Heart left ventricle (tissue), 16 donors: ENCODE measurements at places on chromosomes 3 and 15. TPM values are rescaled to one million over a fixed set of nuclear protein-coding genes. Genes with fewer than 3 reads are reported as not detected.
A peak's percentile ranks its signal among the peaks of the same experiment; 100 is the strongest.

GRCh38 chr15:35442742-35443141 lies 103.2 kb downstream of the DPH6 start:
- DNase-seq: no peak

DNA sequence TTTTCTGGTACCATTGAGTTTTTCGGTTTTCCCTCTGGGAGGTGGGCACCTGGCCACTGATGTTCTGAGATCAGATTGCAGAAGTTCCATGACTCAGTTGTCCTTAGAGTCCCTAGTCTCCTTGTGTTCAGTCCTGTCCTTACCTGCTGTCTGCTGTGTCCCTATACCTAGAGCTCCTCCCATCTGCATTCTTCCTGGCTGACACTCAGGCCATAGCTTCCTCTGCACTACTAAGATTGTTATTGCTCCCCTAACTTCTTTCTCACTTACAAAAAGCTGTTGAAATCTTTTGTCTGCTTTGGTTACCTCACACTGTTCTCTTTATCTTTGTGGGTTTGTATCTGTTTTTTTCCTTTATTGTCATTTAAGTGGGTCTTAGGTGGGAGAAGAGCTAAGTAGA lies 13.2 kb downstream of the USP3 start:
- no peak for DNase-seq

DNA sequence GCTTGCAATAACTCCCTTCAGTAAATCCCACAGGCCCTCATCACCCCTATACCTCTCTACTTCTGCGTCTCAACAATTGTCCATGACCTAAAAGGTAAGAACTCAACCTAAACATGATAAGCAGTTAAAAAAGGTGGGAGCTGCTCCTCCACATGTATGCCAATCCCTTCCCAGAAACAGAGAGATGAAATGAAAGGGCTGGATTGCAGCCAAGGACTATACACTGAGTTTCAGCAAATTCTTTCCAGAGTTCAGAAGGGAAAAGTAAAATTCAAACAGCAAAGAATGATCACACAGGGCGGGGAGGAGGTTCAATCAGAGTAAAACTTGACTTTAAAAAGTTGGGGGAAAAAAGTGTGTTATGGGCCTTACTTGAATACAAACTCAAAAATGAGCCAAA lies 27.5 kb downstream of the PLOD2 start:
- no peak for DNase-seq

- DNase-seq: no peak
Observed at GRCh38 chr15:48572823-48573222, 72.7 kb downstream of the FBN1 start.

Gene CCDC13
- not detected for total RNA-seq

Gene ACTC1
- total RNA-seq: 17,563 TPM

- no peak for DNase-seq
Observed at GRCh38 chr3:101017017-101017416, 23.8 kb upstream of the ABI3BP start.

GRCh38 chr3:45841420-45841756 lies 531 bp downstream of the LZTFL1 start:
- DNase-seq: no peak

- DNase-seq: no peak
Observed at GRCh38 chr3:64392001-64392400, 166.7 kb upstream of the PRICKLE2 start.

- DNase-seq: no peak
Observed at GRCh38 chr15:89633585-89633984, 21.7 kb downstream of the KIF7 start.

GRCh38 chr3:13706451-13706850 lies 157.5 kb downstream of the FBLN2 start:
- DNase-seq: no peak

- DNase-seq: no peak
Observed at GRCh38 chr15:71629781-71630474, 180.4 kb upstream of the NR2E3 start.

DNA sequence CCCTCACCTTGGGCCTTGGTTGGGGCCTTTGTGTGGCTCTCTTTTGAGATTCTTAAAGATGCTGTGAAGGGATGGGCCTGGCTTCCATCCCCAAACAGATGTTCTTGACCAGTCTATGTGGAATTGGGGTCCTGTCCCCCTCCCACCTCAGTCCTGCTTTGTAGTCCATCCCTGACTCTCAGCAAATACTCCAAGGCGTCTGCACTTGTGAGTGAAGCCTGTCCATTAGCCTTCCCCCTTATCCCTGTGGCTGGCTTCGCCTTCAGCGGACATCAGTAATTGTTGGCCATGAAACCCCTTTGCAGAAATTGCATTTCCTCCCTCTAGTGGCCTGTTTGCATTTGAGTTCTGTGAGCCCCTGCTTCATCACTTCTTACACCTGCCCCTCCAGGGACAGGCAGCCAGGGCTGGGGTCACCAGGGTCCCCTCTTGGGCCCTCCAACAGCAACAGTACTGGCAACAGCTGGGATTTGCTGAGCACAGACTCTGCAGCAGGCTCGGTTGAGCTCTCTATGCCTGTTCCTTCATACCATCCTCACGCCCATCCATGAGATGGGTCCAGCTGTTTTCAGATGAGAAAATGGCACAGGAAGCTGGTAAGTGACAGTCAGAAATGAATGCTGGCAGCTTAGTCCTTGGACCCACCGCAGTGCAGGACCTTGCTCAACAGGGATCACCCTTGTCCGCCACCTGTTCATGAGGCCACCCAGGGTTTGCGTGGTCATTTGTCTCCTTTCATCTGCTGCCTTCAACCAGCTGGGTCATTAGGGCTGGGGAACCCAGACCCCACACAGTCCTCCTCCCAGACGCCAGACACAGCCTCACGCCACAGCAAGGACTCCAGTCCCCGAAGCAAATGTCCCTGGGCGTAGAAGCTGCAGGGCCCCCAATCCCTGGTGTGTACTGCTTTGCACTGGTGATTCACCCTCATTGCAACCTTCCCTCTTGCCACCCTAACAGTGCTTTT lies 8.9 kb upstream of the LRRK1 start:
- no peak for DNase-seq

Gene ZDHHC19
- total RNA-seq: not detected

DNA sequence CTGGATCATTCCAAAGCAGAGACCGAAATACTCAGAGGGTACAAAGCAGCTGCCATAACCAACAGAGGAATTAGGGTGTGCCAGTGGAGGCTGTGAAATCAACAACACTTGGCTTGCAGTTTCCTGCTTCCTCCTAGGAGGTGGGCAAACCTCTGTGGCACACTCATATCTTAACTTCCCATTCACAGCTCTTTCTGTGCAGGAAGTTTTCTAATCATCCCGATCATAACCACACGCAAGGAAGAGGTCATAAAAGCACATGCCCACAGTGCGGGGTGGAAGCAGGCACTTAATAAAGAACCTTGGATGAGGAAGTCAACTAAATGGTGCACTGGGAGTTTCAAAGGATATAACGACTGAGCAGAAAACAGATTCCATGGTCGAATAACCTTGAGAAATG lies 5.1 kb downstream of the SCAMP2 start:
- DNase-seq: peak; percentile 57

Gene DNAH12
- 0.42 TPM for total RNA-seq

DNA sequence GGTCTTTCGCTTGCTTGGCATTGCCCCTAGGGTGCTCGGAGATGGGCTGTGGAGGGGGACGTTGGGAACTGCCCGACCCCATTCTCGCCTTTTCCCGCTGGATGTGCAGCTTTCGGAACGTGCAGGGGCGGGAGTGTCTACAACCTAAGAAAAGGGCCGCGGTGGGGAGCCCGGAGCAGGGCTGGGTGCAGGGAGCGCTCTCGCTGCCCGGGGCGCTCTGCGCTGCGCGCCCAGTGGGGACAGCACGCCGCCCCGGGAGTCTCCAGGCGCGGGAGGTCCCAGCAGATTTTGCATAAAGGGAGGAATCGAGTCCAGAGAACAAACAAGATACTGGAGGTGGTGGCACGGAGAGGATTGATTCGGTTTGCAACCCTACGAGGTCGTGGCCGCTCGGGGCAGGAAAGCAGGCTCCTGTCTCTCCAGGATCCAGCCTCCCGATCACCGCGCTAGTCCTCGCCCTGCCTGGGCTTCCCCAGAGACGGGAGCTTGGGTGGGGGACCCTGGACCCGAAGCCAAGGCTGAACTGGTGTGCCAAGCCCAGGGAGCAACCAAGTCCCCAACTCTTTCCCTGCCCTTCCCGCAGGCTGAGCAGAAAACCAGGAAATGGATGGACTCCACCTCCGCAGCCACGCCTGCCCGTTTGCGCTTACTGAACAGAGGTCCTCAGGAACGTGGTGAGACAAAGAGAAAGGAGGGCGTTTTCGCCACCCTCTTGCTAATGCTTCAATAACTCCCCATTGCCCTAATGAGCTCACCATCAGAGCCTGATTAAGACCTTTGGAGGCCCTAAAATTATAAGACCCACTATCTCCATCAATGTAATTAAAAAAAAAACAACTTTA lies 59.7 kb downstream of the NOX5 start:
- DNase-seq: peak; percentile 72

DNA sequence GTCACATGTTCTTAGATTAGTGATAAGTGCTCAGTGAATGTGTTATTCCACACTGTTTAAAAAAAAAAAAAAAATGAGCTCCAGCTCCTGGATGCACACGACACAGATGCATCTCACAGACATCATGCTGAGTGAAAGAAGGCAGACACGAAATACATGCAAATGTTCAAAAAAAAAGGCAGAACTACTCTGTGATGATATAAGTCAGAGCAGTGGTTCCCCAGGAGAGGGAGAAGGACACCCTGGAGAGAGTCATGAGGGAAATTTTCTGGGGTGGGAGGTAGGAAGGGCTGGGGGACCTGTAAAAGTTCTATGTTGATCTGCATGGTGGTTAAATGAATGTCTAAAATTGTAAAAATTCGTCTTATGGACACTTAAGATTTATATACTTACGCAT lies 4.3 kb downstream of the CSRNP1 start:
- DNase-seq: no peak

Gene CFAP161
- 2.0 TPM for total RNA-seq

DNA sequence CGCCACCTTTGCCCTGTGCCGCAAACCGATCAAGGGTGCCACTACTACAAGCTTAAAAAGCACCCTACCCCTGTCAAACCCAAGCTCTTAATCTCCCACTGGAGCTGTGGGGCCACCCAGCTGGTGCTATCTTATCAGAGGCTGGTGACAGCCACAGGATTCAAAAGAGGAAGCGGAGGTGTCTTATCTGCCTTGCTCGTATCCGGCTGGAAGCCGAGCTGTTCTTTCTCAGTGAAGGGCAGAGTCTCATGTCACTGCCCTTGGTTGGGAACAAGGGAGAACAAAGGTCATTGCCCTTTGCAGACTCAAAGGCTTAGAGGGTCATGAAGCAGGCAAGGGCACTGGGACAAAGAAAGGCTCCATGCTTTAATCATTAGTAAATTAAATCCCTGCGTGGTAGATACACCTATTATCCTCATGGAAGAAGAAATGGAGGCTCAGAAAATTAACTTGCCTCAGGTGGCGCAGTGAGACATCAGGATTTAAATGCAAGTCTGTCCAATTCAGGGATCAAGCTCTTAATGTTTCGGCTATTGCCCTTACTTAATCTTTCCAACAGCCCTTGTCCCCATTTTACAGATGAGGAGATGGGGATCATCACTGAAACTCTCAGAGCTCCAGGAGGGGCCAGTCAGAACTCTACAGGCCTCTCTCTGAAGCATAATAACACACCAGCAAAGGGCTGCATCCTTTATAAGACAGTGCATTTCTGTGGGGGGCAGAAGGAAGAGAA lies 360.0 kb upstream of the PROK2 start:
- peak; percentile 31 for DNase-seq

GRCh38 chr3:39541917-39542329 lies 74.4 kb downstream of the MOBP start:
- DNase-seq: no peak

GRCh38 chr15:94231723-94232468 lies 535 bp downstream of the MCTP2 start:
- no peak for DNase-seq

- no peak for DNase-seq
Observed at GRCh38 chr15:68806220-68807060, 14.3 kb downstream of the ANP32A start.

GRCh38 chr3:83941990-83942745 lies 1016.6 kb upstream of the CADM2 start:
- no peak for DNase-seq

- no peak for DNase-seq
Observed at GRCh38 chr3:152257563-152258035, 11.1 kb upstream of the MBNL1 start.

DNA sequence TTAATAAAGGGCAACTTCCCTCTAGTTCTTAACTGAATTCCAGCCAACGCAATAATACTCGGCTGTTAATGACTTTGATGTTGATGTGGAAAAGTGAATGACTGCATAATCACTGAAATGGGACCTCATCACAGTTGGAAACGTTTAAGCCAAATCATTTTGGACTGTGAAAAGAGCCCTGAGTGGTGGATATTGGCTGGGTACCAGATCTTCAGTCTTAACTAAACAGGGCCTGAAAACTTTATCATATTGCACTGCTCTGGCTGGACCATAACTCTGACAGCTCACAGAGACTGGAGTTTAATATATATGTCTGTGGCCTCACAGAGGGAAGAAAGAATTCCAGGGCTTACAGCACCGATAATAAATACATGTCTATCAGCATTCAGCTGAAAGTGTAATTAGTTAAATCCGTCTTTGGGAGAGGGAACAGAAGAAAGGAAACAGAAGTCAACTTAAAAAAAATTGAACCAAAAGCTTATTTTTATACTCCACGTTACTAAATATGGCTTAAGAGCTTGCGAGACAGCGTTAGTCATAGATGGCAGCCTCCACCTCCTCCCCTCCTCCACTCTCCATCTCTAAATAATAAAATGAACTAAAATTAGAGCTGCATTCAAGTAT lies 222.3 kb upstream of the CDIN1 start:
- DNase-seq: no peak

Gene SLC35G2
- 3.5 TPM for total RNA-seq

GRCh38 chr3:61983479-61983878 lies 389.9 kb downstream of the FEZF2 start:
- no peak for DNase-seq

GRCh38 chr3:61371123-61371522 lies 119.9 kb upstream of the FHIT start:
- DNase-seq: no peak

DNA sequence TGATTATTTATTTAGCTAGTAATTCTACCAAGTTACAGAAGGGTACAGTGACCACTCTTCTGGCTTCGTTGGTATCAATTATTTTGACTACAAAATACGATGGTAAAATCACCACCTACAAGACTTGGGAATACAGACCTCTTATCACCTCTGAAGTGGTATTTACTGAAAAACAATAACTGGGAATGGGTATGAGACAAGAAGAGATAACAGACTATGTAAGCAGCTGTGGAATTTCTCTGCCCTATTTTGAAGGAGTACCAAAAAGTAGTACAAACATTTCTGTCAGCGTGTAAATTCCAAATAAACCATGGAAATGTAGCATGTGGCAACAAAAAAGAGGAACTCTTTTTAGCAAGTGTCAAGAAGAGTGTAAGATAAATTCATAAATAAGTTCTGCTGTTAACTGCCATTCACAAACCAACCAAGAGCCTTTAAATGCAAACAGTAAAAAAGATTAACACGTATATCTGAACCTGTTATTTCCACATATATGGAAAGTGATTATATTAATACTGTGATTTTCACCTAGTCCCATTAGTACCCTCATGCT lies 77.0 kb upstream of the SLC12A8 start:
- DNase-seq: no peak

GRCh38 chr3:25849091-25849490 lies 59.2 kb downstream of the OXSM start:
- no peak for DNase-seq

GRCh38 chr3:165544432-165544831 lies 292.8 kb downstream of the BCHE start:
- DNase-seq: no peak
